ENCODE measurements at places on chromosomes 2 and 18.
A peak's percentile ranks its signal among the peaks of the same experiment; 100 is the strongest.

DNA sequence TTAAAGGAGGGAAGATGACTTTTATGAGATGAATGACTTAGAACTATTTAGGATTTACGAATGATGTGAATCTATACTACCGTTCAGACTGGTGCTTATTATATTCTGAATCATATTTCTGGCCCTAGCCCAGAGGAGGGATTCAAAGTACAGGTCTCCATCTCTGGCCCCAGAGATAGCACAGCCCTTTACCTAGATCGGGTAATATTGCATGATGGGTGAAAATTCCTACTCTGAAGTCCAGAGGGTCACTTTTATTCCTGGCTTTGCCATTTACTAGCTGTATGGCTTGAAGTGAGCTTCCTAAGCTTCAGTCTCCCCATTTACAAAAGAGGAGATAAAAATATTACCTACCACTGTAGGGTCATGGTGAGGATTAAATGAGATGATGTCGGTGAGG lies 135.8 kb upstream of the OSR1 start:
- no peak for DNase-seq

- DNase-seq: peak; percentile 91
These were observed 14.1 kb upstream of the CHRNA1 start for GRCh38 chr2:174778085-174778981.

DNA sequence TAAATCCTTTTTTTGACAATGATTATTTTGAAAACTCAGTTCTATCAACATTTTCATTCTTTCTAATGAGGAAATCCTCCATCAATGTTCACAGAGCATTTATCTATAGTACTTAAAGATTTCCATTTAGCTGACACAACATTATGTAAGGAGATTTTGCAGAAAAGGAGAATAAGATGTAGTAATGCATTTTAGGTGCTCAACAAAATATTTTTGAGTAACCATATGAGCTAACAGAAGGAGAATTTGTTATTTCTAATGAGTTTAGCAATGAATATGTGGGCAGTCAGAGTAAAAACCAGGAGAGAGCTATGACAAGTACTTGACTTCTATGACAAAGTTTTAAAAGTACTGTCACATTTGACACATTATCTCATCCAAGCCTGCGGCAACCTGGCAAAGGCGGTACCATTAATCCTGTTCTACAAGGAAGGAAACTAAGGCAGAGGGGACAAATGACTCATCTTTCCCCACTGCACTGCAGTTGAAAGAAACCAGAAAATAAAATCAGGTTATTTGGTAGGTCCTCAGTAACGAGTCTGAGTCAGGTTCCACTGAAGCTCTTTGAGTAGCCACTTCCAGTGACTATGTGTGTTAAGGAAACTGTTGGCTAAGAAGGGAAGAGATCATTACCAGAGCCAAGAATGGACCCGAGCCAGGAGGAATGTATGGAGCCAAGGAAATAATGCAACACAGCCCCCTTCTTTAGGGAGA lies 134.1 kb upstream of the ITGB6 start:
- DNase-seq: peak; percentile 64

- no peak for DNase-seq
These were observed 43.5 kb upstream of the ID2 start for GRCh38 chr2:8638327-8638726.

DNA sequence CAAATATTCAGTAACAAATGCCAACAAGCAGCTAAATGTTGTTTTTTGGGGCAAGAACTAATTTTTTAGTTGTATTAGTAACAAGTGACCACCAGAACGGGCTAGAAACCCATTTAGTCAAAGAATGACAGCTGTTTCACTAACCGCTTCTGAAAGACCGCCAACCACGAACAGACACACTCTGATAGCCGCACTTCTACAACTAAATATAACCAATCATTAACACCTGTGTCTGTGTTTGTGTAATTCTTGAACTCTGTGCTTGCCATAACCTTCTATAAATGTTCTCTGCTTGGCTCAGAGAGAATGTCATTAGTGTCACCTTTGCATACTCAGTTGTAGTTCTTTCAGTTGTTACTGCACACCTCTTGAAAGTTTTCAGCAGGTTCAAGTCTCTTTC lies 526.3 kb upstream of the LRRTM1 start:
- no peak for DNase-seq

DNA sequence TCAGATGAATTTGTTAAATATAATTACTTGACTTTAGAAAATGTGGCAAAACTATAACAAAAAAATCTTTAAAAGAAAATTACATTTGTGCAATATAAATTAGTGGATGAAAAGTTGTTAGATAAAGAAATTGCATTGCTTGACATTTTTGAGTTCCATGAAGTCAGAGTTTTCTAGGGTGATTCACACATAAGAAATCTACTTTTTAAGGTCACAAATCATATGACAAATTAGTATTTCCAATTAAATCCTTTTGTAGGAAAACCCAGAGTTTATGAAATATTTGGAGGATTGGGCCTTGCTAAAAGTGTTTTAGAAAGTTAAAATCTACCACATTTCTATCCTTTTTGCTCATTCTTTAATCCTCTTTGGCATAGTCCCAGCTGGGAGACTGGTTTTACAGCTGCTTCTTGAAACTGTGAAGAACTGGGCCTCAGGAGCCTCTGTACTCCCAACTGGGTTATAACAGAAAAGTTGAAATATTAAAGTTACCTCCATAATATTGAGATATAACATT lies 289.2 kb downstream of the LRRTM4 start:
- no peak for DNase-seq

GRCh38 chr18:36672437-36673344 lies 156.1 kb downstream of the TPGS2 start:
- DNase-seq: peak; percentile 12

GRCh38 chr2:226300196-226300886 lies 499.3 kb downstream of the IRS1 start:
- DNase-seq: no peak

DNA sequence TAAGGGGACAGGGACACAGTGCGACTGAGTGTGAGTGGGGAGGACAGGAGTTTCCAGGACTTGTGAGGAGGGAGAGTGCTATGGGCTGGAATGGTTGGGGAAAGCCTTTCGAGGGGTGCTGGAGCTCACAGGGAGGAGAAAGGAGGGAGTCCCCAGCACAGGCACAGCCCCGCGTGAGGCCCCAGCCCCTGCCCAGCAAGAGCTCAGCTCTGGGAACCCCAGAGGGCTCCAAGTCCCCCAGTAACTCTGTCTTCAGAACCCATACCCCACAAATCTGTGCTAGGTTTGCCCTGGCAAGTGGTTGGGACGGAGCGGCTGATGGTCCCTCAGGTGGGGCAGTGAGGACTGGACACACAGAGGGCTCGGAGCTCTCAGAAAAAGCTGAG lies 75.4 kb downstream of the SFXN5 start:
- DNase-seq: no peak

- no peak for DNase-seq
These were observed 166.2 kb upstream of the MAP3K20 start for GRCh38 chr2:172909454-172909853.

GRCh38 chr18:65706646-65707045 lies 44.2 kb upstream of the CDH7 start:
- no peak for DNase-seq

DNA sequence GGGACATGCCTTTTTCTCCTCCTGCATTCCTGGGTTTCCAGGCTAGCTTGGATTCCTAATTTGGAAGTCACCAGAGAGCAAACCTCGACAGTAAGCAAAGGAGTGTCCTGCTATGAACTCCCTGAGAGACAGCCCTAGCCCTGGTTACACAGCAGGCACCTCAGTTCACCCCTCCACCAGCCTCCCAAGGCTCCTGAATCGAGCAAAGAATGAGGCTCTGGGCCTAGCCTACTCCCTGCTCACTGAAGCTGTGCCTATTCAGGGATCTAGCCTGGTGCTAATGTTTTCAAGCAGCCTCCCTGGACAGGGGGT lies 66.7 kb upstream of the RMDN2 start:
- peak; percentile 98 for DNase-seq

- no peak for DNase-seq
These were observed 40.9 kb downstream of the GATA6 start for GRCh38 chr18:22210311-22210754.

DNA sequence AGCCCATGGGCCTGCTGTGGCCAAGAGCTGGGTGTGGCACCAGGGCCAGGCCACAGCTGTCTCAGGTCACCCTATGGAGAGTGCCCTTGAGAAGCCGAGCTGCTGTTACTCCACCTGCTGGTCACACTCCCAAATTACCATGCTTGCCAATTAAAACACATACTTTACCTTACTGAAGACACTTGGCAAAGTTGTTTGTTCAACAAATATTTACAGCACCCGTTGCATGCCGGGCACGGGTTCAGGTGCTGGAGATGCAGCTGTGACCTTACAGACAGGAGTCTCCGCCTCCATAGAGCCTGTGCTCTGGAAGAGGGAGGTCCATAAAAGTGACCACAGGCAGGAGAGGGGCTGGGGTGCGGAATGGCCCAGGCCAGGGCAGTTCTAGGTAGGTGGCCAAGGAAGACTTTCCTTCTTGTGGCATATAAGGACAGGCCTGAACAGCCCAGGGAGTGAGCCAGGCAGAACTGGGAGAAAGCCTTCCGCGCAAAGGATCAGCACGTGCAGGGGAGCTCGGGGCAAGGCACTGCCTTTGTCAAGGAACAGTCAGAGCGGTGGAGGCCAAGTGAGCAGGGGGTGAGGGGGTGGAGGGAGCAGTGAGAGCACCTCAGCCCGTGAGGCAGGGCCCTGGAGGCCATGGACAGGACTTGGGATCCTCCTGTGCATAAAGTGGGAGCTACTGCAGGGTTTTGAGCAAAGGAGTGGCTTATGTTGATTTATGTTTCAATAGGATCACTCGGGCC lies 23.6 kb upstream of the RBM44 start:
- peak; percentile 56 for DNase-seq

DNA sequence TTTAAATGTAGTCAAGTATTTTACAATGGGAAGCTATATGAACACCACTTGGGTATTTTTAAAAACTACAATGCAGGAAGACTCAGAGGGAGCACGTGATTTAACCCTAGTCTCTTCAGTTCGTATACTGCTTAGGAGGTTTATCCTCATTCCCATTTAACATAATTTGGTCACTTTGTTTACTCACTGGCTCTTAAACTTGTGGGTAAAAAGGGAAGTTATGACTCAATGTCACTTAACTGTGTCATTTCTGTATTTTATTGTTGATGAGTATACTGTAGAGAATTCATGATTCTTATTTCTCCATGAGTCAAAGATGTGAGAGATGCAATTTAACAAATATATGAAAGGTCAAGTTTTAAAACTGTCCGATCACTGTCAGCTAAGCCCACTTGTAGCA lies 48.2 kb downstream of the SLC66A3 start:
- DNase-seq: peak; percentile 47

GRCh38 chr2:140698636-140699035 lies 1432.2 kb downstream of the LRP1B start:
- DNase-seq: no peak

- DNase-seq: no peak
These were observed 399.1 kb upstream of the ATP5MC3 start for GRCh38 chr2:175580652-175581051.

DNA sequence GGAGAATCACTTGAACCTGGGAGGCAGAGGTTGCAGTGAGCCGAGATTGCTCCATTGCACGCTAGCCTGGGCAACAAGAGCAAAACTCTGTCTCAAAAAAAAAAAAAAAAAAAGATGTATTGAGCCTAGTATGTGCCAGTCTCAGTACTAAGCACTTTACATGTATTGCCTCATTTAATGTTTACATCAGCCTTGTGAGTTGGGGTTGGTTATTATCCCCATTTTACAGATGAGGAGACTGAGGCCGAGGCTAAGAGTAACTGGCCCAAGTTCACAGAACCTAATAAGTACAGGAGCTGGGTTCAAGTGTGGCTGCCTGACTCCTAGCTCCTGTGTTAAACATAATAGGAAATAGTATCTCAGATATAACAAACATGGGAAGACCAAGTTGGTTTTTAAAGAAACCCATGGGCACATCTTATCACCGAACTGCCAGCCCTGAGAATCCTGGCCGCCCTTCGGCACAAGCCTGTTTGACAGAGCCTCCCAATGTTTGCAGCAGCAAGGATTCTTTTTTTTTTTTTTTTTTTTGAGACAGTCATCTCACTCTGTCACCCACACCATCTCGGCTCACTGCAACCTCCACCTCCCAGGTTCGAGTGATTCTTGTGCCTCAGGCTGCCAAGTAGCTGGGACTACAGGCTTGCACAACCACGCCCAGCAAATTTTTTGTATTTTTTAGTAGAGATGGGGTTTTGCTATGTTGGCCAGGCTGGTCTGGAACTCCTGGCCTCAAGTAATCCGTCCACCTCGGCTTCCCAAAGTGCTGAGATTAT lies 24.2 kb upstream of the GMPPA start:
- DNase-seq: no peak

GRCh38 chr2:24820175-24820513 lies 26.9 kb downstream of the CENPO start:
- no peak for DNase-seq

GRCh38 chr18:25055076-25055475 lies 296.9 kb downstream of the ZNF521 start:
- DNase-seq: no peak

DNA sequence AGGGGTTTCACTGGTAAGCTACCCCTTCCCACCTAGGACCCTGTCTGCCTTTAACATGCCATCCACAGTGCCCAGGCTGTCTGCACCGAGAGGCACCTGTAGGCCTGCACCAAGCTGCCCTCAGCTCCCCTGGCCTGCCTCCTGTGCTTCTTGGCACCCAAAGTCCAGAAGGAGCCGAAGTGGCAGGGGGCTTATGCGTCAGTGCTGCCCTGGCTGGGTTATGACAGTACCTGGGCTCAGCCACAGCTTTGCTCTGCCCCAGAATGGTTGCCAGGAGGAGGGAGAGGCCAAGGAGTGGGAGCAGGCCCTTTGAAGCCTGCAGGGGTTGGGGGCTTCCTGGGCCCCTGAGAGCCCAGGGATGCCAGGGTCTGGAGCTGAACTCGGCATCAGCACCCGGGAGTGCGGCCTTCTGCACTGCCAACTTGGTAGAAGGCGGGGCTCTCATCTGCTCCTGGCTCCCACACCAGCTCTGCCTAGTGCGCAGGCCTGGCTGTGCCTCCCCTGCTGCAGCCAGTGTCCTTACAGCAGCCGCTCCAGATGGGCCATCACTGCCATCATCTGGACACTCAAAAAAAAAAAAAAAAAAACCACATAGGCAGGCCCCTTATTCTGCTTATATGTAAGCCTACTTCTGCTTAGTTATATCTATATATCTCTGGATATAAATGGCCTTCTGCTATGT lies 155.4 kb downstream of the THSD7B start:
- no peak for DNase-seq

DNA sequence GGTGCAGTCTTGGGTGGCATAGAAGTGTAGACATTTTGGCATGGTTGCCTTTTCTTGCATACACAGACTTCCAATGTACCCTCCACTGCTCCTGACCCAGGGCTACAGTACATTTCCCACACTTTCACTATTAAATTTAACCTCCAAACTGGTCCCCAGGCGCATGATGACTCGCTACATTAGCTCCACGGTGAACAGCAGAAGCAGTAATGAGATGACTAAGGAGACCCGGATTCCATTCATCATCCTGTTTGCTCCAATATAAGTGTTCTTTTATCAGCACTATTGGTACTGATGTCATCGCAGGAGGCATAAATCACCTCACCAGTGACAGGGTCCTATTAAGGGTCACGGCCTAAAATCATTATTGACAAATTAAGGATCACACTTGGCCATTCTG lies 316.5 kb downstream of the EN1 start:
- DNase-seq: peak; percentile 86

- no peak for DNase-seq
These were observed 12.2 kb downstream of the SH3BP4 start for GRCh38 chr2:234963773-234964615.

- DNase-seq: no peak
These were observed 40.7 kb downstream of the IL1R2 start for GRCh38 chr2:102032368-102033030.

GRCh38 chr2:54077088-54077900 lies 38.1 kb upstream of the ACYP2 start:
- DNase-seq: no peak
